ENCODE measurements at places on chromosomes 7 and 10. TPM values are rescaled to one million over a fixed set of nuclear protein-coding genes. Genes with fewer than 3 reads are reported as not detected.

Gene CACNA2D1
- 94.8 TPM for total RNA-seq

Gene SLC13A1
- not detected for total RNA-seq

Gene AKR1C8
- total RNA-seq, result not detected

Gene BCAP29
- total RNA-seq, result 61.9 TPM

Gene KCNH2
- total RNA-seq, result 2.7 TPM

Gene ARHGAP22
- total RNA-seq, result 31.8 TPM

Gene CYP26C1
- 0.09 TPM for total RNA-seq

Gene PNLIPRP3
- total RNA-seq, result not detected

Gene H2BK1
- not detected for total RNA-seq

Gene VSIR
- total RNA-seq, result 8.0 TPM

Gene FXYD4
- total RNA-seq, result not detected

Gene SOSTDC1
- total RNA-seq, result 0.05 TPM

Gene ATP5F1C
- total RNA-seq, result 187 TPM

Gene PMPCB
- total RNA-seq, result 68.6 TPM

Gene ACSM6
- not detected for total RNA-seq

Gene LAMB1
- 432 TPM for total RNA-seq

Gene LIPN
- not detected for total RNA-seq

Gene CYP51A1
- total RNA-seq, result 222 TPM

Gene CALD1
- total RNA-seq, result 815 TPM

Gene ITPRID1
- not detected for total RNA-seq

Gene FAM170B
- total RNA-seq, result not detected

Gene TDRD1
- not detected for total RNA-seq

Gene TAS2R5
- 1.2 TPM for total RNA-seq

Gene IKZF1
- not detected for total RNA-seq

Gene ZCCHC24
- 24.5 TPM for total RNA-seq

Gene ELFN1
- total RNA-seq, result 0.74 TPM

Gene PIP
- total RNA-seq, result not detected

Gene RNF32
- total RNA-seq, result 0.69 TPM

Gene GPR37
- total RNA-seq, result 0.23 TPM

Gene CTAGE8
- total RNA-seq, result not detected

Gene MAGI2
- 16.0 TPM for total RNA-seq

Gene OPALIN
- not detected for total RNA-seq

Gene GPR146
- 3.8 TPM for total RNA-seq
